Muscle of back (tissue), 13 donors: ENCODE measurements at places on chromosomes 7 and 10. TPM values are rescaled to one million over a fixed set of nuclear protein-coding genes. Genes with fewer than 3 reads are reported as not detected.

The HTR7 gene
- polyA plus RNA-seq: 0.15 TPM

The C10orf95 gene
- not detected for polyA plus RNA-seq

The LIPK gene
- polyA plus RNA-seq: not detected

The PURB gene
- polyA plus RNA-seq: 34.1 TPM

The GPR37 gene
- polyA plus RNA-seq: 21.4 TPM

The AZGP1 gene
- 0.79 TPM for polyA plus RNA-seq

The NKX1-2 gene
- polyA plus RNA-seq: not detected

The CAMK2B gene
- 10.8 TPM for polyA plus RNA-seq

The GCK gene
- polyA plus RNA-seq: 3.8 TPM

The LLCFC1 gene
- 0.45 TPM for polyA plus RNA-seq
